ENCODE measurements at places on chromosomes 3 and 15.

- DNase-seq: no peak
Observed at GRCh38 chr3:36446276-36446675, 66.0 kb downstream of the STAC start.

DNA sequence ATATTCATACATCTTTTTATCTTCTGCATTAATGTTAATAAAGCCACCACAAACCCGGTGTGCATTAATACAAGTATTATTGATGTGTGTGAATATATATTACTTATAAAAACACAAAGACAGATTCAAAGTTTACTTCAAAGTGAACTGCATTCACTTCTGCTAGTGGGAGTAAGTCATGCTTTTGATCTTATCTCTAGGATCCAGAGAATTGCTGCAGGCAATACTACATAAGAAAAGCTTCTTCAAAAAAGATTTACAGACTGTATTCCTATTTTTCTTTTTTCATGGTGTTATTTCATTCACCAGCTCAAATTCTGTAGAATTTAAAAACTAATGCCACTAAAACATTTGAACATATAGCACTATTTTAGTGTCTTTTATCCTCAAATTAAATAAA is 87.5 kb upstream of the CBLB start:
- DNase-seq: no peak

DNA sequence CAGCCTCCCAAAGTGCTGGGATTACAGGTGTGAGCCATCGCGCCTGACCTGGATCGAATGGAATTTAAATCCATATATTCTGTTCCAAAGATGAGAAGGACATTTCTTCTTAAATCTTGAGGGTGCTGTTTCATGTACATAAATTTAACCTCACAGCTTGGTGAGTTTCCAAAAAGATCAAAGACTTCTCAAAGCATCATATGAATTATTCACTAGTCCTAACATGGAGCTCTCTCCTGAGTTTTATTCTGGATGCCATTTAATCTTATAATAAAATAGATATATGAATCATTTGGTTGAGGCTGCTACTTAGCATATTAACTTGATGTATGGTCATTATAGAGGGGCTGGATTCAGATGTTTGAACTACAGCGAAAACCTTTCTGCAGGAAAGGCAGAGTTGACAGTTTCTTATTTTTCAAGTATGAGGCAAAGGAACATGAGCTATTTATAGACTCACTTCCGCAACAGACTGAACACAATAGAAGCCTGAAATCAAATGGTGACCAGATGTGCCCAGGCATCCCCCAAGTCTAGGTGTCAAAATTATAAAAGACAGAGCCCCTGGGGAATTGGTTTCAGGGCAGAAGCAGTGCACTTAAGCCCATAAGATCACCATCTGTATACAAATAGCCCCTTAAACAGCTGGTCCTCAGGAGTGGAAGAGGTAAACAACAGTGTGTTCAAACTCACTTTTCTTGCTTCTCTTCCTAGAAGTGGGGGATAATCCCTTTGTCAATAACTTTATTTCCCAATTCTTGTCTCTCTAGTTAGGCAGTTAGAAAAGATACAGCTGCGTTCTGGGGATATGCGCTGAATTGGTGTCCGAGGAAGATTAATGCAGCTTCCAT is 29.7 kb downstream of the STARD9 start:
- no peak for DNase-seq

DNA sequence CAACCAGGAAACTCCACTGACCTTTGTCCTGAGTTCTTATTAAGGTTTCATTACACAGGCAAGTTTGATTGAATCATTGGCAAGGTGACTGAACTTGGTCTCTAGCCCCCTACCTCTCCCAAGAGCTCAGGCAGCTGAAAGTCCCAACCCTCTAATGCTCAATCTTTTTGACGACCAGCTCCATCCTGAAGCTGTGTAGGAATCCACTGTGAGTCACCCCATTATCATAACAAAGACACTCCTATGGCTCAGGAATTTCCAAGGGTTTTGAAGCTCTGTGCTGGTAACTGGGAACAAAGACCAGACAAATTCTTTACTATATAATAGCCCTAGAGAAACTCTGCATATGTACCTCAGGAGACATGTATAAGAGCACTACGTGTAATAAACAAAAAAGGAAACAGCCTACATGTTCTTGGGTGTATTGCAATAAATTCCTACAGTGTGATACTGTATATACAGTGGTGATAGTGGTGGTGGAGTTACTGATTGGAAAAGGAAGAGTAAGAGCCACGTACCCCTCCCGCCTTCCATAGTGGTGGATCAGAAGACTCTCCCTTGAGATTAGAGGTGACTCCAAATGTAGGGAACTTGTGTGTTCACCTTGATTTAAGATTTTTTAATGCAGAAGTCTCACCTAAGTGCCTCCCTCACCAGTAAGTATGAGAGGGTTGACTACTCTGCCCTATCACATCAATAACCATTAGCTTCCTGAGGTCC is 116.6 kb downstream of the ST8SIA2 start:
- no peak for DNase-seq

DNA sequence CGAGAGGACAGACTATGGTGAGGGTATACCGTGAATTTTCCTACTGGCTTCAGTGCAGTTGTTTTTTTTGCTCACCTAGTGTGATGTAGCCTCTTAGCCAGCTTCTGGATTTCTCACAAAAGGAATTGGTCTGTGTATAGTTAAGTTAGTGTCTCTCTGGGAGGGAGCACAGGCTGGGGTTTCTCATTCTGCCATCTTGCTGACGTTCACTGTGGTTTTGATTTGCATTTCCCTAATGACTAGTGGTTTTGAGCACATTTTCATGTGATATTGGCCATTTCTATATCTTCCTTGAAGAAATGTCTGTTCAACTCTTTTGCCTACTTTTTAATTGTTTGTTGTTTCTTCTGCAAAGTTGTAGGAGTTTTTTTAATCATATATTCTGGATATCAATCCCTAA is 2.2 kb upstream of the CD86 start:
- no peak for DNase-seq

- DNase-seq: no peak
Observed at GRCh38 chr3:170909129-170909903, 879 bp upstream of the EIF5A2 start.
